WERI-Rb-1 (cell line): ENCODE measurements at places on chromosomes 3 and 15.
A peak's percentile ranks its signal among the peaks of the same experiment; 100 is the strongest.

- no peak for DNase-seq
These were observed 105.0 kb downstream of the FHIT start for GRCh38 chr3:61146010-61146890.

- peak; percentile 64 for DNase-seq
These were observed 76.4 kb downstream of the BBX start for GRCh38 chr3:107598926-107599771.

GRCh38 chr3:147365196-147366115 is 40.9 kb downstream of the ZIC4 start:
- DNase-seq: no peak

- DNase-seq: no peak
These were observed 44.6 kb downstream of the ARHGAP31 start for GRCh38 chr3:119338754-119339153.

DNA sequence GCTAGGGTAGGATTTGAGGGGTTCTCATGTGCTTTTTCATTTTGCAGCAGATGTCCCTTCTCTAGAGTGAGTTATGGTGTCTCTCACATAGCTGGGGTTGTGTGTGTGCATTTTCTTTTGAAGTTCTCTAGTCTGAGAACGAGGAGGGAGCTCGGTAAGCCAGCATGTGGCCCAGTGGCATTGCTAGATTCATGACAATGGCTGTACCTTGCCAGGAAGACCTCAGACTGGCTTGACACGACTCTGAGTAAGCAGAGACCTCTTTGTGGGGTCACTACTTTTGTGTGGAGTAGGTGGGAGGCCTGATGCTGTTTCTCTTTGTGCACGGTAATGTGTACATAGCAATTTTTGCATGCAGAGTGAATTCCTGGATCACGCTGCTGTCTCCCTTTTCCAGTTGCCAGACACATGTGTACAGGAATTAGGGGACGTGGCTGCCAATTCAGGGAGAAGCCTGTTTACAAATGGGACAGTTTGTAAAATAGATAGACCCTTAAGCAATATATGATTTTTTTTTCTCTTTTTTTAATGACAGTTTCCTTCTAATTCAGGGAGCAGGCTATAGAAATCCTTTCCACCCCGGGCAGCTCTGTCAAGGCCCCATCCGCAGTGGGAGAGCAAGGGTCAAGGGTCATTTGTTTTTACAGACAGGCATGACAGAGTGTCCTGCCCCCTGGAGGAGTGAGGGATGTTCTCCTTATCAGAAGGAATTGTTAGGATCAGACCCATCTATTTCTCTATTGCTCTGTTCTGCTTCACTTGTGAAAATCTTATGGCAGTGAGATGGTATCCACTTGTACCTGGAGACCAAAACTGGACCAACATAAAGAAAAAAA is 4.6 kb downstream of the CACNA1D start:
- no peak for DNase-seq

DNA sequence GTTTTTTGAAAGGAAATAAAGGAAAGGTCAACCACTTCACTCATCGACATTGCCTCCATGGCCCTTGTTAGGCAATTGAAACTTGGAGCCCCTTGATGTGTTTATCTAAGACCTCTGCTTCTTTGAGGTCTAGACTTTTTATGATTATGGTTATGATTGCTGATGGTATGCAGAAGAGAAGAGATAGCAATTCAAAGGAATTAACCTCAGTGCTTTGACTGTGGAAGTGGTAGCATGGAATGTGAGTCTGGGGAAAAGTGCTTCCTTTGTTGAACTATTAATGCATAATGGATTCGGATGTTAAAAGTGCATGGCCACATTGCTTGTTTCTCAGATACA is 46.1 kb downstream of the FNDC3B start:
- DNase-seq: no peak

DNA sequence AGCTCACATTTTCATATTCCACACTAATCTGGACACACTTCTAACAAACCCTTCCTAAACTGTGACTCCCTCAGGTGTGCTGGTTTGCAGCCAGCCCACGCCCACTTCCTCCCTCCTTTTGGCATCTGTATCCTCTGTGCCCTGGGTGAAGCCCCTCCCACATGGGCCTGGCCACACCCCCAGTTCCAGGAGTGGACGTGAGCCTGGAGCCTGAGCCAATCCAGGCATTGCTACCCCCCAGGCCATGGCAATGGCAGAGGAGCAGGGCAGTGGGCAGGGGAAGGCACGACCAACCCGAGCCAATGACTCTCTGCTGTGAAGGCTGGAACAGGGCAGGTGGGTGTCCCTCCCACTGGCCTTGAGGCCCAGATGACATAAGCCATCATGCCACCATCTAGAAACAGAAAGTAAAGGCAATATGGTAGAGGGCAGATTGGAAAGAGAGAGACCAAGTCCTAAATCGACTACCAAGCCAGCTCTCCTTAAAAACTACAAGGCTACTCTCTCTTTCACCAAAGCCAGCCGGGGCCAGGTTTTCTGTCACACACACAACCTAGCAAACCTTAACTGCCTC is 18.6 kb downstream of the FAM174B start:
- DNase-seq: peak; percentile 67

- DNase-seq: no peak
These were observed 325.7 kb upstream of the EPHA6 start for GRCh38 chr3:96488708-96489107.

DNA sequence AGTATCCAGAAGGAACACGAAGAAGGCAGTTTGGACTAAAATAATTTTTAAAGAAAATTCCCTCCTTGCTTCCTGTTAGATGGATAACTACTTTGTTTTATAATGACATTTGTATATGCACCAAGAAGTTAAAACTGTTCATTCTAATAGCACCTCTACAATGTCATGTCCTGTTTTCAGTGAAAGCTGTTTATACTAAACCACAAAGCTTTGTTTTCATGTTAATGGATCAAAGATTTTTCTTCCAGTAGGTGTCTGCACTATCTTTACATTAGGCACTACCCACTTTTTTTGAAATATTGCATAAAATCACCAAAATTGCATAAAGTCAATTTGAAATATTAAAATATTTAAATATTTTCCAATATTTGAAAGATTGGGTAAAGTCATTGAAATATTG is 10.1 kb downstream of the RARRES1 start:
- no peak for DNase-seq

- DNase-seq: no peak
These were observed 270.0 kb upstream of the PEX5L start for GRCh38 chr3:180306691-180307090.

GRCh38 chr3:143970773-143971358 is 757 bp upstream of the DIPK2A start:
- DNase-seq: peak; percentile 60

DNA sequence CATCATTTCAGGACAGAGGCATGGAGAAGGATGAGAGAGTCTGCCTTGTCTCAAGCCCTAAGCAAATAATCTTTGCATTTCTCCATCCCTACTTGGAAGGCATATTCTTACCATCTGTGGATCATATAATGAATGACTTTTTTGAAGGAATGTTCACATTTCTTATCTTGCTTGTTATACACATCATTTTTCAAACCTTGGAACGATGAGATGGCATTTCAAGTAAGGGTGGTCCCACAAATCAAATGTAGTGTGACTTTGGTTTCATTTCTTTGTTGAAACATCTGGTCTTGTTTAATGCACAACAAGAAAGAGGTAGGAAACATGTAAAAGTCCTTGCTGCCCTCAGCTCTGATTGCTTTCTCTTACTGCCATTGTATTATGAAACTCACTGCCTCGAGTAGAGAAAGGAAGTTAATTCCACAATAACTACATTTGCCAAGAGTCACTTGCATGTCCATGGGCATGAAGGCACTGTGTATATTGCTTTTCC is 32.1 kb downstream of the RBMS3 start:
- DNase-seq: no peak

DNA sequence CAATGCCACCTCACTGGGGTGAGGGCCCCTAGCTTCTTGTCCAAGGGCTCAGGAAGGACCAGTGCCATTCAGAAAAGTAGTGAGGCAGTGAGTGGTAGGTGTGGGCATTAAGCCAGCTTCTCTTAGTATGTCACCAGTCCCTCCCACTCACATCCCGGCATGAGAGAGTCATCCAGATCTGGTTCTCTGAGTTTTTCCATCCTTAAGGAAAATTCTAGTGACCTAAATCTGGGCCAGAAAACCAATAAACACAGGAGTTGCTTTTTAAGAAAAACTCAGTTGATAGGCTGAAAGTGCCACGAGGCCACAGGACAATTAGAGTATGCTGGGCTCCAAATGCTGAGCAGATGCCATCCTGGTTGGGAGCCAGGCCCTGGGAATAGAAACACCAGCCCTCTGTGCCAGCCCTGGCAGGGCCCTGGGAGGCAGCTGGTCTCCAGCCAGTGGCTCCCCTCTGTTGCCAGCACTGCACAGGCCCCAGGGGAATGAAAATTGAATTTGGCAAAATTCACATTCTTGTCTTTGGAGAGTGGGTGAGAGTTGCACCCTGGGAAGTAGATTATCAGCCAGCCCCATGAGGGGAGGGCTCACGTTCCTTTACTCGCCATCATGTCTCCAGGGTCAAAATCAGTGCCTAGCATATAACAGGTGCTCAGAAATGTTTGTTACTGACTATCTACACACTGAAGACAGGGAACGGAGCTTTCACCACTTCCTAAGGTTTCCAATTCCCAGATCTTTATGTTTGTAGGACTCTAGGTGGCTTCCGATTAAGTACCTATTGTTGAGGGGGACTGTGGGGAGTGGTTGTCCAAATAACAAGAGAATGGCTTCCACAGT is 52.8 kb downstream of the FAM43A start:
- DNase-seq: no peak

GRCh38 chr15:56587686-56588085 is 122.7 kb upstream of the MNS1 start:
- DNase-seq: no peak

GRCh38 chr3:123785602-123786001 is 98.5 kb downstream of the MYLK start:
- no peak for DNase-seq

DNA sequence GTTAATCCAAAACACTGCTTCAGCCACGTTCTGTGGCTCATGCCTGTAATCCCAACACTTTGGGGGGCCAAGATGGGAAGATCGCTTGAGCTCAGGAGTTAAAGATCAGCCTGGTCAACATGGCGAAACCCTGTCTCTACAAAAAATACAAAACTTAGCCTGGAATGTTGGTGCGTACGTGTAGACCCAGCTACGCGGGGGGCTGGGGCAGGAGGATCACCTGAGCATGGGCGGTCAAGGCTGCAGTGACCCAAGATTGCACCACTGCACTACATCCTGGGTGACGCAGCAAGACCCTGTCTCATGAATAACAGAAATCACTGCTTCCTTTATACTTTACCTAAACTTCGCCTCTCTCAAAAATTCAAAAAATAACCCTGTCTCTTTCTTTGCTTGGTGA is 1325.0 kb upstream of the CADM2 start:
- DNase-seq: no peak

DNA sequence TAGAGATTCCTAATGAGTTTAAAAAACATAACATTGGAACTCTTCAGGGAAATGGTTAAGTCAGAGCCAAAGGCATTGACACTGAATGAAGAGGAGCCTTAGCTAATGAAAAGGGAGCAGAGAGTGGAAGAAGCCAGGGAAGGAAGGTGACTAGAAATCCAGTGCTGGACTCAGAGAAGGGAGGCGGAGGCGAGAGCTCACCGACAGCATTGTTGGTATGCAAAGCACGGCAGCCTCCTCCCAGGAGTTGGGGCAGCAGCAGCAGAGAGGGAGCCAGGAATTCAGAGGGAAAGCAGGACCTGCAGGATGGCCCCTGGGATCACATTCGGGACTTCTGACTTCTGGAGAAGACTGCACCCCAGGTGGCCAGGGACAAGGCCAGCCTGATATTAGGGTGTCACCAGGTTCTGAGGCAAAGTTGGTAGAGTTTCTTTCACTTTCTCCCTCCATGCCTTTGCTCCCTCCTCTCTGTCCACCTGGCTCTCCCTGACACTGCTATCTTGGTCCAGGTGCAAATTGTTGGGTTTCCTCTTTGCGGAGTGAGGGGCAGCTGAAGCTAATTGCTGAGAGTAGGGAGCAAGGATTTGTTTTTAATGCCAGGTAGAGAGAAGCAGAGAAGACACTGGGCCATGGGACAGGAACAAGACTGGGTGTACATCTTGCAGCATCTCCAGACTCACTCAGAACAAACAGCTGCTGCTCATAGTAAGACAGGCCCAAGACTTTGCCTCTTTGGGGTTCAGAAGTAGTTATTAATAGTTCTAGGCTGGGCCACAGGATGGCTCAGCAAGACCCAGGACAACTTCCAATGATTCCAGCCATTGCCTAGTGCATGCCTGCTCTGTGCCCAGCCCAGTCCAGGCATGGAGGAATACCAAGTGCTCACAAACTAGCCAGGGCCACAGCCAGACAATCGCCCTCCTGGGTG is 157.9 kb downstream of the TLE3 start:
- no peak for DNase-seq

DNA sequence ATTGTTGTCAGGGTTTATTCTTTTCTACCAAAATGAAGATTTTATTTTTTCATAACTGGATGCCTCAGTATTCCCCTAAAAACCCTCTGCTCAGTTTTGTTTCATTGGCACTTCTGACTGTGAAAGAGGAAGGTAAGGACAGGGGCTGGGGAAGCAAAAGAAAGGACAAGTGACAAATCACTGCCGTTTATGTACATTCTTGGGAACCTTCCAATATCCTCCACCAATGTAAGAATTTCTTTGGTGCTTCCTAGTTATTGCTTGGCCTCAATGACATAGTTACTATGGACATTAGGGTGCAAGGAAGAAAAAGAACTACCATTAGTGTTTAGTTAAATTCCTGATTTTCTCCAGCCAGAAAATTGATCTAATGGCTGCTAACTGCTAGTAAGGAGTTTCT is 131.0 kb upstream of the C15orf61 start:
- DNase-seq: no peak

GRCh38 chr3:34268032-34268709 is 469.7 kb downstream of the PDCD6IP start:
- no peak for DNase-seq

GRCh38 chr3:5210926-5211325 is 23.4 kb downstream of the EDEM1 start:
- DNase-seq: no peak

DNA sequence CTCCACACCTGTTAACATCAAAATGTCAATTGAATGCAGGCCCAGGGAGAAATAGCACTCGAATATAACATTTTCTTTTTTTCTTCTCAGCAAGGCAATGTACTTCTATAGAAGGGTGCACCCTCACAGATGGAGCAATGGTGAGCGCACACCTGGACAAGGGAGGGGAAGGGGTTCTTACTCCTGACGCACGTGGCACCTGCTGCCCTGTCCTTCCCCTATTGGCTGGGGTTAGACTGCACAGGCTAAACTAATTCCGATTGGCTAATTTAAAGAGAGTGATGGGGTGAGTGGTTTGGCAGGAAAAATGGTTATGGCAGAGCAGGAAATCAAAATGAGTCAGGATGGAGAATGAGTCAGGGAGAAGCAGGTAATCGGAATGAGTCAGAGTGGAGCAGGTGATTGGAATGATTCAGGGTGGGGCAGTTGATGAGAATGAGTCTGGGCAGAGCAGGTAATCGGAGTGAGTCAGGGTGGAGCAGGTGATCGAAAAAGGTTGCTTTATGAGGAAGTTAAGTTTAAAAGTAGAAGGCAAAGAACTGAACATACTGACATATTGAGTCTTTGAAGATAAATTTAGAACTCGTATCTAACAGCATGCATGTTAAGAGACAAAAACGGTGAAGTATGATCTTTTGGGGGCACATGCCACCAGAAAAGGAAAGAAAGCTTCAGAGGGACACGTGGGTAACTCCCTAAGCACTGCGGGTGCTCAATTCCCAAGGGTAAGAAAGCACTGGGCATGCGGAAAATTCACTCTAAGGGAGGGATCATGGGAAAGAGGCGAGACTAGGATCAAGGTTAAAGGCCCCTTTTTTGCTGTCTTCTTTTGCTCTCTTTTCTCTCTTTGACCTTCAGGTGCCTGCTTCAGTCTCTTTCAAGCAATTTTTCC is 72.9 kb upstream of the GALNT15 start:
- no peak for DNase-seq

- DNase-seq: no peak
These were observed 129.6 kb downstream of the FMN1 start for GRCh38 chr15:33064878-33065277.
